ENCODE measurements at places on chromosomes 4 and X. TPM values are rescaled to one million over a fixed set of nuclear protein-coding genes. Genes with fewer than 3 reads are reported as not detected.

The STK26 gene
- 3.7 TPM for polyA plus RNA-seq

The GPM6B gene
- polyA plus RNA-seq: 218 TPM

The CT45A2 gene
- polyA plus RNA-seq: not detected

The TRPC3 gene
- 361 TPM for polyA plus RNA-seq

The RRH gene
- 0.89 TPM for polyA plus RNA-seq

The MAPK10 gene
- 144 TPM for polyA plus RNA-seq

The USP26 gene
- polyA plus RNA-seq: not detected

The TACR3 gene
- not detected for polyA plus RNA-seq

The HS6ST2 gene
- 53.7 TPM for polyA plus RNA-seq

The PHEX gene
- 0.06 TPM for polyA plus RNA-seq

The MID2 gene
- 5.4 TPM for polyA plus RNA-seq

The USP17L21 gene
- not detected for polyA plus RNA-seq

The LRIT3 gene
- 0.08 TPM for polyA plus RNA-seq

The IGSF1 gene
- not detected for polyA plus RNA-seq

The PQBP1 gene
- 42.7 TPM for polyA plus RNA-seq

The TMPRSS11B gene
- polyA plus RNA-seq: not detected

The SH3D19 gene
- 11.0 TPM for polyA plus RNA-seq

The NLGN4X gene
- 16.9 TPM for polyA plus RNA-seq

The POU4F2 gene
- polyA plus RNA-seq: not detected

The HELT gene
- not detected for polyA plus RNA-seq

The MID1 gene
- 45.1 TPM for polyA plus RNA-seq

The REPS2 gene
- polyA plus RNA-seq: 54.0 TPM

The ADH6 gene
- polyA plus RNA-seq: not detected
